ENCODE measurements at places on chromosomes 13 and 19.

DNA sequence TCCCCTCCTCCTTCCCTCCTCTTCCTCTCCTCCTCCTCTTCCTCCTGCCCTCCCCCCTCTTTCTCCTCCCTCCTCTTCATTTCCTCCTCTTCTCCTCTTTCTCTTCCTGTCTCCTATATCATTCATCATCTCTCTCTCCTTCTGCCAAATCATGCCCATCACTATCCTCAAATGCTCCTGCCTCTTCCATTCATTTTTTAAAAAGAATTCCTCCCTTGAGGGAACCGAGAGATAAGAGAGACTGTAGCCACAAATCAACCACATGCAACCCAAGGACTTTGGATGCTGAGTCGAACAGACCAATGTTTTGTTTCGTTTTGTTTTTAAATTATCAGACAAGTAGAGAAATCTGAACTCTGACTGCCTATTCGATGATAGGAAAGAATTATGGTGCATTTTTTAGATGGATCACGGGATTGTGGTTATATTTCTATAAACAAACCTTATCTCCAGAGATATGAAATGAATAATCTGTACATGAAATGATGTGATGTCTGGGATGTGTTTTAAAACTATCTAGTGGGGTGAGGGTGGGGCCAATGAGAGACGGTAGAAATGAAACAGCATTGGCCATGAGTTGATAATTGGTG is 9.5 kb upstream of the ZNF541 start:
- DNase-seq, result no peak

GRCh38 chr19:53696951-53697350 is 65.2 kb downstream of the DPRX start:
- no peak for DNase-seq

DNA sequence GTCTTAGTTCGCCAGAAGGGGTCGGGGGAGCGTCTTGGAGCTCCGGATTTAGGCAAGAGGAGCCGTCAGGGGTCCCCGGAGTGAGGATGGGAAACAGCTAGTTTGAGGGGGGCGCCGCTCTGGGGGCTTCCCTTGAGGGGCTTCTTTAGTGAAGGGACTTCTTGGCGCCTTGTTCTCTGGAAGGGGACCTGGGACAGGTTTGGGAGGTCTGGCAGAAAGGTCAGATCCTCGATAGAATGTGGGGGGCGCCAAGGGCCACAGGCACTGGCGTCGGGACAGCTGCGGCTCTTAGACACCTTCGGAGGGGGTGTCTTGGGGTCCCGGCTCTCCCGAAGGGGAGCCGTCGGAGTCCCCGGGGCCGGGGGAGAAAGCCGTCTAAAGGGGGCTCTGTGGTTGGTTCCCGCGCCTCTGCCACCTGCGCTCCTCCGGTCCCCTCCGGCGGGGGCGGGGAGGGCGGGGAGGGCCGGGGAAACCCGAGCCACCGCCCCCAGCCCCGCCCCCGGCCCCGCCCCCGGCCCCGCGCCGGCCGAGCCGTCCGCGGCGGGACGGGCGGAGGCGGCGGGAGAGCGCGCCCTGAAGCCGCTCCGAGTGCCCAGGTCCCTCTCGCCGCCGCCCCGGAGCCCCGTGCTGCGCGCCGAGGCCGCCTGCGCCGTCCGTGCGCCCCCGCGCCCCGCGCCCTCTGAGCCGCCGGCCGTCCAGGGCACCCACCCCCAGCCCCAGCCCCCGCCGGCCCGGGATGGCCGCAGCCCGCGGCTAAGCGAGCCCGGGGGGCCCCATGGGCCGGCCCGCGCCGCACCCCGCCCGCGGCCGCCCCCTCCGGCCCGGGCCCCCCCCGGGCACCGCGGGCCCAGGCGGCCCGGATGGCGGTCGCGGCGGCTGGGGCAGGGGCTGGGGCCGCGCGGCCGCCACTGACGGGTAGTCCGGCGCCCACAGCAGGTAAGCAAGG is at the start of gene NRTN:
NRTN (plus strand) TSS at position 552 of the 946 bp plus-strand sequence. CDS start 19,099 bp downstream, outside the sequence.
- peak; percentile 83 for DNase-seq

- no peak for DNase-seq
Measured at GRCh38 chr19:3658004-3658869, 31.6 kb upstream of the CACTIN start.

DNA sequence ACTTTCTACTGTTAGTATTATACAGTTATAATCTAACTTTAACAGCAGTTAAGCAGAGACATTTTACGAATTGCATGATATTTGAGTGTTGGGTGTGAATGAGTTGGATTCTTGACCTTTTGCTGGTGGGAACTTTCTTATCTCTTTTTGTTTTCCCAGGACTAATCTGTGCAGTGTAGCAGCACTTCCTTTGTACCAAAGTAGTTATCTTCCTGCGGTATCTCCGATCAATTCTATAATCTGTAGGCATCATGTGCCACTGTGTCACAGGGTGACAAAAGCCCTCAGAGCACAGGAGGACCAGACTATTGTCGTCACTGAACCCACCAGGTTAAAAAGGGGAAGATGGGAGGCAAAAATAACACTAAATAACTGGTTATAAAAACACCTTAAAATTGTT is 823.5 kb downstream of the GPC5 start:
- DNase-seq, result no peak

DNA sequence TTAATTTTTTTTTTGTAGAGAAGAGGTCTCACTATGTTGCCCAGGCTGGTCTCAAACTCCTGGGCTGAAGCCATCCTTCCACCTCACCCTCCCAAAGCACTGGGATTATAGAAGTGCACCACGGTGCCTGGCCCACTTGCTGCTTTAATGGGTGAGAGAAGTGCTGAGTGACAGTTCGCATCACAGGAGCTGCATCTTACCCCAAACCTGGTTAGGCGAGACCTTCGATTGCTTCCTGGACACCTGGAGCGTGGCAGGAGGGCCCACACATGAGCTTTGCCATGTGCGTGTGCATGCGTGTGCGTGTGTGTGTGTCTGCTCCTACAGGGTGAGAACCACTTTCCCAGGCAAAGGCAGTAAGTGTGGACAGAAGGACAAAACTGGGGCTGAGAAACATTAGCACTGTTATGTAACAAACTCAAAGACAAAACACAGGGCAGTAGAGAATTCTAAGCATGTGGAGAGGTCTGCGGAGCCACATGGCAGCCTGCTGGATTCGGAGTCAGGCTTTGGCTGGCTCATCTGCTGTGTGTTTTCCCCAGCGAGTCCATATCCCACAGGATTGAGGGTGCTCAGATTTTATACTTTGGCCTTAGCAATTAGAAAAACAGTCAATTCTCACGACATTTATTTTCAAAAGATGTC is 11.7 kb upstream of the MTIF3 start:
- no peak for DNase-seq

DNA sequence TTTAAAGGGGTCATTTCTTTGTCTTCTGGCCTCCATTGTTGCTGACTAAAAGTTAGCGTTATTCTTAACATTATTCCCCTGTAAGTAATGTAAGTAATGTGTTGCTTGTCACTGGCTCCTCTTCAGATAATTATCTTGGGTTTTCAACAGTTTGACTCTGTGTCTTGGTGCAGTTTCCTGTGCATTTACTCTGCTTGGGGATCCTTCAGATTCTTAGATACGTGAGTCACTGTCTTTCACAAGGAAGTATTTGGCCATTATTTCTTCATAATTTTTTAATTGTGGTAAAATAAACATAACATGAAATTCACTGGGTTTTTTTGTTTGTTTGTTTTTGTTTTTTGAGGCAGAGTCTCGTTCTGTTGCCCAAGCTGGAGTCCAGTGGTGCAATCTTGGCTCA is 13.5 kb upstream of the OR7D2 start:
- DNase-seq, result no peak

- no peak for DNase-seq
Measured at GRCh38 chr13:77306458-77306857, 20.4 kb downstream of the MYCBP2 start.

DNA sequence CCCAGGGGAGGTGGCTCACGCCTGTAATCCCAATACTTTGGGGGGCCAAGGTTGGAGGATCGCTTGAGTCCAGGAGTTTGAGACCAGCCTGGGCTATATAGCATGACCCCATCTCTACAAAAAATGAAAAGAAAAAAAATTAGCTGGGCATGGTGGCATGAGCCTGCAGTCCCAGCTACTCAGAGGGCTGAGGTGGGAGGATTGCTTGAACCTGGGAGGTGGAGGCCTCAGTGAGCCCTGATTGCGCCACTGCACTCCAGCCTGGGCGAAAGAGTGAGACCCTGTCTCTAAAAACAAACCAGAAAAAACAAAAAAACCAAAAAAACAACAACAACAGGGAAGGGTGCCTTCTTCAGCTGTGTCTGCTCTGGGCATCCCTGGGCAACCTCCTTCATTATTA is 499 bp upstream of the MYO1F start:
- DNase-seq, result no peak

- no peak for DNase-seq
Measured at GRCh38 chr19:33718651-33719254, 77.9 kb upstream of the KCTD15 start.

GRCh38 chr13:100633461-100633860 is 41.1 kb downstream of the TMTC4 start:
- no peak for DNase-seq

GRCh38 chr13:59738921-59739320 is 424.8 kb downstream of the DIAPH3 start:
- DNase-seq, result no peak

DNA sequence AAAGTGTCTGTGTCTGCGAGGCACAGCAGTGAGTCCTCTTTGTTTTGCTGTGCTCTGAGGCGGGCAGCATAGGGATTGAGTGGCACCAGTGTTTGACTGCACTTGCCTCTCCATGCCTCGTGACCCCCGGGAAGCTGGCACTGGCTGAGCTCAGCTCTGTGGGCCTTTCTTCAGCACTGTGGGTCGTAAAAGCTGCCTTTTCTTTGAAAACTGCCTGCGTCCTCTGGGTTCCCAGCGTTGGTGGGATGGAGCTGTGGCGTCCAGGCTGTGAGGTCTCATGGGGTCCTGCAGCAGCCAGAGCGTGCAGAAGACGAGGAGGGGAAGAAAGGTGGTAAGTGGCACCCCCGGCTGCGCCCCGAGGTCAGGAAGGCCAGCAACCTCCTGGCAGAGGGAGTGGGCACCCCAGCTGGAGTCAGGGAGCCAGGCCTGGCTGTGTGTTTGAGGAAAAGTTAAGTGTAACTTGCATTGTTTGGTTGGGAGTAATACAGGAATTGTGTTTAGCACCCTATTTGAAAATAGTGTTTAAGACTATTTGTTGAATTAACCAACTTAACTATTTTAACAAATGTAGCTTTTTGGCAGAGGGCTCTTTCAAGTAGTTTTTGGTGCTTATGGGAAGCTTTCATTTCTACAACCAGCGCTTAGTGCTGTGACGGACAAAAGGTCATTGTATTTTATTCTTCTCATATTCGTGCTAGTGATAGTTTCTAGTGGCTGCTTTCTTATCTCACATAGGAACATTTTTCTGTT is 79.3 kb upstream of the TEX29 start:
- no peak for DNase-seq

DNA sequence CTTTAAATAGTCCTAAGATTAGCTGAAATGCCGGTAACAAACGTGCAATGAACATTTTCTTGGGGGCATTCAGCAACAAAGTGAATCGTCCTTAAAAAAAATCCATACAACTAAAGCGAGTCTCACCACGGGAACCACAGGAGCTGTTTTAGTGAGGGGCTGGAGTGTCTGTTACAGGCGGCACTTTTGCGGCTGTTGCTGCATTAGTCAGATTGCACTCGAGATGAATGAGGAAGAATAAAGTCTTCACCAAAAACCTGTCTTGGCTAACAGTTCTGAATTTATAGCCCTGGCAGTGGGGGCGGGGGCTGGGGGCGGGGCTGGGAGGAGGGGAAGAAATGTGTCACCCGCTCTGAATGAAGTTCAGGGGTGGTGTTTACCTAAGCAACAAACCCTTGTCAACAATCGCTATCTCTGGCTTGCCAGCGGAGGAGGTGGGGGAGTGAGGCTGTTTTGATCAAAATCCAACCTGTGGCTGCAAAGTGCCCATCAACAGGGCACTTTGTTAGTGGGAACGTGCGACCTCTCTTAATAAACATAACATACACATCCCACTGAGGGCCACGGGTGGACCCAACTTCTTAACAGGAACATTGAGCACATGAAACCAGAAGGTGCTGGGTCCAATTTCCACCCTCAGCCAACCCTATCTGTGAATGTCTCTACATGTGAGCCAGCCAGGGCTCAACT is 44.5 kb downstream of the RFX2 start:
- no peak for DNase-seq

GRCh38 chr13:41299316-41300094 is 11.6 kb upstream of the NAA16 start:
- DNase-seq, result no peak

DNA sequence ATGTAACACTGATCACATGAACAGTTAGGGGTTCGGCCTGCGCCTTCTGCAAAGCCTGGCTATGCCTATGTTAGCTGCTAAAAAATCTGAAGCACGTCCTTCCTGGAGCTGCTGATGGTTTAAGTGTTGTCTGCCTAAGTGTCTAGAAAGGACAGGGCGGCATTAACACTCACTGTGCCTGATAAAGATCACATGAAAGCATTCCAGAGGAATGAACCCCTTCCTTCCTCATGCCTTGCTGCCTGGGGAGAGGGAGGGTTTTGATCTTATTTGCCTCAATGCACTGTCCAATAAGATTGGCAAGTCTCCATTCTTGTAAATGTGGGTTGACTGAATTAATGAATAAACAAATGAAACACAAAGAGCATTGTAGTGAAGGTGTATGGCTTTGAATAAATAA is 5.2 kb downstream of the DOCK9 start:
- no peak for DNase-seq

- DNase-seq, result peak; percentile 46
Measured at GRCh38 chr19:45508417-45508860, 1.2 kb downstream of the VASP start.

- DNase-seq, result no peak
Measured at GRCh38 chr13:101623470-101624209, 171.2 kb downstream of the ITGBL1 start.

- DNase-seq, result no peak
Measured at GRCh38 chr13:51058461-51059167, 52.5 kb downstream of the C13orf42 start.

GRCh38 chr19:3119693-3120380 is 16.0 kb upstream of the GNA15 start:
- DNase-seq, result no peak

DNA sequence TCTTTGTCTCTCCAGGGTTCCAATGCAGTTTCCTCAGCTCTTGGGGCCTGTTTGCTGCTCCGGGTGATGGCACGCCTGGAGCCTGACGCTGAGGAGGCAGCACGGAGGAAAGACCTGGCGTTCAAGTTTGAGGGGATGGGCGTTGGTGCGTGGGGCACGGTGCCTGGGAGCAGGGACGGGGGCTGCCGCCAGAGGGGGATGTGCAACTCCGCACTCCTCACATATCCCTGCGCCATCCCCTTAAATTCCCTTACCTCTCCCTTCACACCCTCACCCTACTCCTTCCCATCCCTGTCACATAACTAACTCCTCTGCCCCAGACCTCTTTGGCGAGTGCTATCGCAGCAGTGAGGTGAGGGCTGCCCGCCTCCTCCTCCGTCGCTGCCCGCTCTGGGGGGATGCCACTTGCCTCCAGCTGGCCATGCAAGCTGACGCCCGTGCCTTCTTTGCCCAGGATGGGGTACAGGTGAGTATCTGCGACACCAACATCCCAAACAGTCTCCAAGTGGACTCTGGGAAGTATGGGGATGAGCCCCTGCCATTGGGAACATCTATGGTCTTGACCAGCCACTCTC is 31.1 kb downstream of the TRPM4 start:
- no peak for DNase-seq
